NCI-H1092 treated with DMSO at 0.1 percent for 48 hours (cell line): ENCODE measurements at places on chromosomes 4 and X.

- DNase-seq, result no peak
These were observed 113.8 kb downstream of the SYNPO2 start for GRCh38 chr4:119002476-119002875.

GRCh38 chrX:42678133-42678532 is 99.8 kb downstream of the PPP1R2C start:
- DNase-seq, result no peak

- peak; percentile 56 for DNase-seq
These were observed 145.8 kb upstream of the SPRY1 start for GRCh38 chr4:123250843-123251242.

DNA sequence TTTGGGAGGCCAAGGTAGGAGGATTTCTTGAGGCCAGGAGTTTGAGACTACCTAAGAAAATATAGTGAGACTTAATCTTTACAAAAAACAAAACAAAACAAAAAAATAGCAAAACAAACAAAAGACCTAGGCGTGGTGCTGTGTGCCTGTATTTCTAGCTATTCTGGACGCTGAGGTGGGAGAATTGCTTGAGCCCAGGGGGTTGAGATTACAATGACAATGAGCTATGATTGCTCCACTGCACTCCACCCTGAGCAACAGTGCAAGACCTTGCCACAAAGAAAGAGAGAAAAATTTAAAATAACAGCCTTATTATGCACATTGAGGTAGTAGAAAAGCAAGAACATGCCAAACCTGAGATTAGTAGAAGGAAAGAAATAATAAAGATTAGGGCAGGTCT is 657.7 kb downstream of the PDHA2 start:
- no peak for DNase-seq

GRCh38 chrX:53135581-53135980 is 41.6 kb downstream of the KANTR start:
- no peak for DNase-seq

DNA sequence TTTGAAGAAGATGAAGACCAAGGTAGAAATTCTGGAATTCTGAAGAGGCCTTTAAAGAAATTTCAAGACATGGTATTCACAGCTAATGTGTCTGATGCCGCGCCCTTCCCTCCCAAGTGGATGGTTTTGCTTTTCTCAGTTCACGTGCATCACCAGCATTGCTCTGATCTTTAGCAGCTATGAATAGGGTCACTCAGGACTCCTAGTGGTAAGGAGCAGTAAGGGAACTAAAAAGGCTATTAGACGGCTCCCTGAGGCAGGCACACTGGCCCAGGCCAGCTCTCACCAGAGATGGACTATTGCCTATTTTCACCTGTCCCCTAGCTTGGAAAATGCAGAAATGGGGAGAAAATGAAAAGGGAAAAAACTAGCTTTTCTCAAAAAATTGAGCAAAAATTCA is 447.5 kb upstream of the RASGEF1B start:
- DNase-seq, result peak; percentile 13

DNA sequence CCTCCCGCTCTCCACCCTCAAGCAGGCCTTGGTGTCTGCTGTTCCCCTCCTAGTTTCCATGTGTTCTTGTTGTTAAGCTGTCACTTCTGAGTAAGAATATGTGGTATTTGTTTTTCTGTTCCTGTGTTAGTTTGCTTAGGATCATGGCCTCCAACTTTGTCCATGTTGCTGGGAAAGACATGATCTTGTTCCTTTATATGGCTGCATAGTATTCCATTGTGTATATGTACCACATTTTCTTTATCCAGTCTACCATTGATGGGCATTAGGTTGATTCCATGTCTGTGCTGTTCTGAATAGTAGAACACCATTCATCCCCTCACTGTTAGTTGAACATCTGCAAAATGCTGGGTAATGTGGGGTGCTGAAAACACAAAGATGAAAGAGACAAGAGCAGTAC is 222.9 kb downstream of the PALLD start:
- no peak for DNase-seq

- no peak for DNase-seq
These were observed 5.6 kb downstream of the GPR78 start for GRCh38 chr4:8585721-8586212.

- DNase-seq, result no peak
These were observed 2.3 kb downstream of the PRRG3 start for GRCh38 chrX:151697522-151697921.

GRCh38 chr4:26281881-26282280 is 38.9 kb upstream of the RBPJ start:
- DNase-seq, result no peak

GRCh38 chr4:82090717-82091116 is 283.1 kb downstream of the HNRNPD start:
- no peak for DNase-seq

DNA sequence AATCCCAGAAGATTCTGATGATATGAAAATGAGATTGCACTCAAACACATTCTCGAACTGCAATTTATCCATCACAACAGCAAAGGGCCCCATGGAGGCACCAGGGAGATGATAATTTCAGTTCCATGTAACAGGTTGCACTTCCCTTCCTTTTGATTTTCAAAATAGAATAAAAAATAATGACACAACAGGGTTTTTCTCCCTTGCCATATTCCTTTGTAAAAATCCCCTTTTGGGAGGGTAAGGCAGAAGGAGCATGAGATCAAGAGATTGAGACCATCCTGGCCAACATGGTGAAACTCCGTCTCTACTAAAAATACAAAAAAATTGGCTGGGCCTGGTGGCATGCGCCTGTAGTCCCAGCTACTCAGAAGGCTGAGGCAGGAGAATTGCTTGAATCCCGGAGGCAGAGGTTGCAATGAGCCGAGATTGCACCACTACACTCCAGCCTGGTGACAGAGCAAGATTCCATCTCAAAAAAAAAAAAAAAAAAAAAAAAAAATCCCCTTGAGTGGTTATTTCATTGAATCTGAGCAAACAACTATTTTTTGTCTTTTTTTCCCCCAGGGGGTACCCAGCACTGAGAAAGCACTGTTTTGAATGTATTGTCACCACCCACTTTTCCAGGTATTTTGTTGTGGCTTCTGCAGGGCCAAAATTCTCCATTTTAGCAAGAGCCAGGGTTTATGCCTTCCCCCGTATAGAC is 26.7 kb downstream of the TBC1D9 start:
- no peak for DNase-seq

- no peak for DNase-seq
These were observed 212.7 kb downstream of the RPA4 start for GRCh38 chrX:97096385-97096784.

DNA sequence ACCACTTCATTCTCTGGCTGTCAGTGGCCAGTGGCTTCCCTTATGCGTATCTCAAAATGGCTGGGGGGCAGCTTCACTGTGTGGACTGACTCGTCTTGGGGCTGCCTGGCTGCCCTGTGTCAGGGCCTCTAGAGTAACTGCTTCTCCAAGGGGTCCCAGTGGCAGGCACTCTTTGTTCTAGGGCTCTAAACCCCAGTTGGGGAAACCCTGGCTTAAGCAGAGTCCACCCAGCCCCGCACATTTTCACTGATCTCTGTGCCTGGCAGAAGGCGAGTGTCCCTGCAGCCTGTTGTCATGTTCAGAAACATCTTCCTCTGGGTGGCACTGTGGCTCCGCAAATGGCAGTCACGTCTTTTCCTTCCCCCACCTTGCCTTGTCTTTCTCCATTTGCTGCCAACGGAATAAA is 59.7 kb downstream of the NBDY start:
- DNase-seq, result no peak

DNA sequence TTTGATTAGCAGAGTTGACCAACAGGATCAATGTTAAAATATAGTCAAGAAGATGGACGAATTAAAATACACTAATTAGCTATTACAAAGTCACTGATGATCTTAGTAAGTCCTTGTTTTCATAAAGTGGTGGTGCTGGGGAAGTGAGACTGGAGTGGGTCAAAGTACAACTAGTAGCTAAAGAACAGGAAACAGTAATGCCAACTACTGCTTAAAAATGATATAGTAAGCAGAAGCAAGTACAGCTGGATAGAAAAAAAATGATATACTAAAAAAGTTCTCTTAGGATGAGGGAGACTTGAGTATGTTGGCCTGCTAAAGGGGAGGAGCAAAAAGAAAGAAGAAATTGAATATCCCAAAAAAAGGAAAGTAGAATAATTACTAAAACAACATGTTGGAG is 580.8 kb upstream of the FTHL17 start:
- DNase-seq, result no peak

DNA sequence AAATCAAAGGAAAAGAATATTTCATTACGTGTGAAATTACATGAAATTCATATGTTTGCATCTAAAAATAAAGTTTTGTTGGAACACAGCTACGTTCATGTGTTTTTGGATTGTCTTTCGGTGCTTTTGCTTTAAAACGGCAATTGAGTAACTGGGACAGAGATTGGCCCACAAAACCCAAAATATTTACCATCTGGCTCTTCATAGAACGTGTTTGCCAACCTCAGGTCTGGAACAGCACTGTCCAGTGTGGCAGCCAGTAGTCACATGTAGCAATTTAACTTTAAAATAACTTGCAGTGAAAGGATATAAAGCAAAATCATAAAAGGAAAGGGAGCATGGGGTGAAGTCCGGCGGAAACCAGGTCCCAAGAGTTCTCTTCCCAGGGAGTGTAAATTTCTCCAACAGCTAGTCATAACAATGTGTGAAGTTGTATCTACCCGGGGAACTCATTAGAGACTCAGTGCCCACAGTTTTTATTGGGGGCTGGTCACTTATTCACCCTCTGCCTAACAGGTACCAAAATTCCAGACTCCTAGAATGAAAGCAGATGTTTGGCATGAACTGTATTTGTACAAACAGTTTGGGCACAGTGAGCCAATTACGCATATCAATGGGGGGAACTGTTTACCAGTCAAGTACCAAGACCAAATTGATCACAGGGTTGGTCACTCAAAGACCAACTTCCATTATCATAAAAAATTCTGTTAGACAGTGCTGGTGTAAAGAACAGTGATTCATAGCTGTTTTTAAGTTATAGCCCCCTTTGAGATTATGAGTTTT is 10.3 kb downstream of the OCIAD1 start:
- no peak for DNase-seq

- DNase-seq, result no peak
These were observed 90.4 kb downstream of the PCDH19 start for GRCh38 chrX:100319716-100320115.

DNA sequence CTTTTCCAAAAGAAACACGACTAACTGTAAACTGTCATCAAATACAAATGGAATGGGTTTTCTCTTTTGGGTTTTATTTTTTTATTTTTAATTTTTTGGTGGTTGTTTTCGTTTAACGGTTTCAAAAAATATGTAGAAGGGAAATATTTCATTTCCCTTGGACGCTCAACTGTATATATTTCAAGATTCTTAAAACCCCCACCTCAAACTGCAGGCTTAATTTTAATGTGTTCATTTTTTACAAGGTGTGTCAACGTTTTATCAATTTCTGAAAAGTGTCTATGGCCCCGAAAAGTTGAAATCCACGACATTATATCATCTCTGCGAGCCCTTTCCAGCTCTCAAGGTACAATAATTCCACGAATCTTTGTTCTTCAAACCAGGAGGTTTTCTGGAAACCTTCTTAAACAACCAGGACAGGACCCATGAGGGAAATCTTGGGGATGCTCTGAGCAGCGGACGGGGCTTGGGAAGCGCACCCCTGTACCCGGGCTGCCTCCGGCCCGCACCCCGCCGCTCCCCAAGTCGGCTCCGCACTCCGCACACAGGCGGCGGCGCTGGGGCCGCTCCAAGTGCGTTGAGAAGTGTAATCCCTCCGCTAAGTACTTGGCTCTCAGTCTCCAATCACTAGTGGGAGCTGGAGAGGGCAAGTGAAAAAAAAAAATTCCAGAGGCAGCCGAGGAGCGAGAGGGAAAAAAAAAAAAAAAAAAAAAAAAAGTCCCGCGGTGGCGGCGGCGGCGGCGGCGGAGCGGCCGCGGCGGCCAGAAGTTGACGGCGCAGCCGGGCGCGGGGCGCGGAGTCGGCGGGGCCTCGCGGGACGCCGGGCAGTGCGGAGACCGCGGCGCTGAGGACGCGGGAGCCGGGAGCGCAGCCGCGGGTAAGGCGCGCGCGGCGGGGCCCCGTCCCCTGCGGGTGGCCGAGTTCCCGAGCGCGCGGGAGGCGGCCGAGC is at the start of gene BMPR1B:
Gene BMPR1B (plus strand): TSS at position 764 of the 949 bp plus-strand sequence. CDS start 346,470 bp downstream, outside the sequence.
- DNase-seq, result no peak

DNA sequence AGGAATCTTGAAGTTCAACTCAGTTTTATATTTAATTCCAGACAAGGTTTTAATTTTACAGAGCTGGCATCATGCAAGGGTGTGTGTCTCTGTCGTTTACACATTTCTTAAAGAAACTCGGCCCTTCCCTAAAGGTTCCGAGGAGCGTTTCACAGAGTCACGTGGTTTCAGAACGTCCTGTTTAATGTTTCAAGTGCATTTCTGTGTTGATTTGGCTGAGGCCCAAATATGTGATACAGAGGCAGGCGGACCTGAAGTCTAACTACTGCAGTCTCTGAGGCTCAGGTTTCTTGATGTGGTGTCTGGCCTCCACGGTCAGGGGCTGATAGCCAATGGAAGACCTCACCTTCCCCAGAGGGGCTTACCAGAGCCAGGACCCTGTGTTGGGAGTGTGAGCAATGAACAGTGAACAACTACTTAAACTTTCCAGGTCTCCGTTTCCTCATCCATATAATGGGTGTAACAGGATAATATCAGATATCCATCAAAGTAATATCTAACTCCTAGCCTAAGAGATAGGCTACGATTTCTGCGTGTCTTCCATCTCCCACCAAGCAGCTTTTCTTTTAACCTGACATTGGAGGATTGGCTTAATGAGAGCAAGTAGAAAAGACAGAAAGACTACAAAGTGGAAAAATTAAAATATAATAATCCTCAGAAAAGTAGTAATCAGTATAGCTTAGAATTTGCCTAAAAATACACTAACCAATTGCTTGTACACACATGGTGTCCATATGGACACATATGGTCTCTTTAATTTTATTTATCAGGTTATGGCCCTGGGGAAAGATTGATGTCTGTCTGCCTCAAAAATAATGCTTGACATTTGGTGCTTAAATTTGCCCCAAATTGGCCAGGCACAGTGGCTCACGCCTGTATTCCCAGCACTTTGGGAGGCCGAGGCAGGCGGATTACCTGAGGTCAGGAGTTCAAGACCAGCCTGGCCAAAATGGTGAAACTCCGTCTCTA is 50.0 kb upstream of the TRIM2 start:
- DNase-seq, result peak; percentile 44

GRCh38 chr4:2077537-2078460 is 18.7 kb downstream of the NAT8L start:
- no peak for DNase-seq

DNA sequence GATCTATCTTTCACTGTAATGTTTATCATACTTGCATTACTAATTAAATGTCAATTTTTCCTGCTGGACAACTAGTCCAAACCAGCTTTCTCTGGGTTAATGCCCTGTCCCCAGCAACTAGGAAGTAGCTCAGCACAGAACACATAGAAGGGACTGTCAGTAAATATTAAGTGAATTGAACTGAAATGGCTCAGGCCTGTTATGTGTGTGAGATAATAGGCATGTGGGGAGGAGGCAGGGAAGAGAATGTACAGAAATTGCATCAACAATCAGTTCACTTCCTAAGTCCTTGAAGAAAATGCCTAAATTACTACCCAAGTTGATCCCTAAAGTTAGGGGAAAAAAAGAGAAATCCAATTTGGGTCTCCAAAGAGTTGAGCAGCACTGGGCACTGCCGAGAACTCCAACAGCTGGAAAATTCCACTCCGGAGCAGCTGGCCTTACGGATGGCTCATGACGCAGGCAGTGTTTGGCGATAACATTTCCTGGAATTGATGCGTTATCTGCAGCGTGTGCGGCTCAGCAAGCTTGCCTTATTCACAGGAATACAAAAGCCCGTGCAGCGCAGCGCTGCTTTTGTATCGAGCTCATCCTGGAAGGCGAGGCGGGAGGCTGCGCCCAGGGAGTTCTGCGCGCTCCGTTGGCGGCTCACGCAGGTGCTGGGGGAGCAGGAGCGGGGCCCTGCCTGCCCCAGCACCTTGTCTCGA is 297.3 kb upstream of the LCORL start:
- peak; percentile 11 for DNase-seq

- DNase-seq, result no peak
These were observed 31.8 kb downstream of the PLAC8 start for GRCh38 chr4:83082777-83083176.
